ENCODE measurements at places on chromosomes 12 and 14. TPM values are rescaled to one million over a fixed set of nuclear protein-coding genes. Genes with fewer than 3 reads are reported as not detected.

Gene HNF1A
- total RNA-seq: not detected

Gene OTOGL
- total RNA-seq: not detected

GRCh38 chr12:106301241-106301610 is 1.3 kb upstream of the TCP11L2 start:
- DNase-seq: no peak
- H3K4me3 ChIP-seq: peak overlapping the region; percentile 85
- no peaks in the 10 kb centered on the region for H3K27me3 ChIP-seq
- H3K27ac ChIP-seq: peak overlapping the region; percentile 90
- peaks cover 2% of the 10 kb centered on the region for H3K36me3 ChIP-seq
- H3K4me1 ChIP-seq: peaks cover 50% of the 10 kb centered on the region

DNA sequence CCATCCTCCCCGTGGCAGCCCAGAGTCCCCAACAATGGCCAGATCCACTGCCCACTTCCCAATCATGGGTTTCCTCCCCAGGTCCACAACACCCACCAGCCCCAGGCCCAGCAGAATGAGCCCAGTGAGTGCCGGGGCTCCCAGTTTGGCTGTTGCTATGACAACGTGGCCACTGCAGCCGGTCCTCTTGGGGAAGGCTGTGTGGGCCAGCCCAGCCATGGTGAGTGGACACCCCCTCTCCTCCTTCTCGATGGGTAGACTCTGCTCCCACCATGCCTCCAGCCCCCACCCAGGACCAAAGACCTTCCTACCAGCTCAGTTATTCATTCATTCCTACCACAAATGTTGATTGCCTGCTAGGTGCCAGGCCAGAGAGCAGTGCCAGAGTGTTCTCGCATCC is 23.8 kb downstream of the PAPLN start:
- no peak overlapping the region for H3K4me3 ChIP-seq
- H3K4me1 ChIP-seq: peaks cover 5% of the 10 kb centered on the region

DNA sequence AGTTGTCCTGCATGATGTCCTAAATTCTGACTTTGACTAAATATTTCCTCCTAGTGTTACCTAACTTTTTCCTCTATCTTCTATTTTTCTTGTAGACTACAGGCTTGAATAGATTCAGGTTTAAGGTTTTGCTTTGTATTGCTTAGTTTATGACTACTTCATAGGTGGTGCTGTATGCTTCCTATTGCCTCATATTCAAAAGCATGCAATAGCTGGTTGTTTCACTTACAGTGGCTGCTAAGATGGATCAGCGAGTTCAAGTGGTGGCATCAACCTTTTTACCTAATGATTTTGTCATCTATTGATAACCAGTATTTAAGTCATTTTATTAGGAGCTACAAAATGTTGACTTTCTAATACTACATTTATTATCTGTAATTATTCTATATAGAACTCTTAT is 36.3 kb upstream of the BICD1 start:
- no peaks in the 10 kb centered on the region for H3K36me3 ChIP-seq
- H3K4me3 ChIP-seq: no peak overlapping the region
- H3K27ac ChIP-seq: no peak overlapping the region
- H3K4me1 ChIP-seq: no peaks in the 10 kb centered on the region

Gene CELA1
- 0.29 TPM for total RNA-seq

Gene AMN
- total RNA-seq: 1.0 TPM

DNA sequence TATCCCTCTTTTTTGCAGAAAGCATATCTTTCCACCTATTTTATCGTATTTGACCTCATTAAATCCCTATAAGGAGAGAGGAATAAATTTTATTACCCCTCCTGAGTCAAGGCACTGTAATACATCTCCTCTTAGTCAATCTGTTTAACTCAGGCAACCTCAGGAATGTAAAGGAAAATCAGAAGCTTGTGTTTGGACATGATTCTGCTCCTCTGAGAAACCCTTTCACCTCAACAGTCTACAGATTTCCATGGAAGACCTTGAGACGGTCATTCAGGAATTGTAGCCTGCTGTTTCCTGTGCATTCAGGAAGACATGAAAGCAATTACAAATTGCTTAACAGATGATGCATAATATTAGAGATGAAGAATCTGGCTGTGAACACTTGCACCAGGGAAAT is 360.8 kb downstream of the PAWR start:
- no peaks in the 10 kb centered on the region for H3K4me1 ChIP-seq
- DNase-seq: no peak
- H3K36me3 ChIP-seq: no peaks in the 10 kb centered on the region
- no peak overlapping the region for H3K27ac ChIP-seq
- no peaks in the 10 kb centered on the region for H3K27me3 ChIP-seq

- H3K4me3 ChIP-seq: peak overlapping the region; percentile 74
- peaks cover 27% of the 10 kb centered on the region for H3K4me1 ChIP-seq
- peaks cover 76% of the 10 kb centered on the region for H3K27me3 ChIP-seq
- no peaks in the 10 kb centered on the region for H3K36me3 ChIP-seq
Measured at GRCh38 chr12:26122681-26123481, 2.0 kb downstream of the BHLHE41 start.

Gene COCH
- total RNA-seq: 5.8 TPM

DNA sequence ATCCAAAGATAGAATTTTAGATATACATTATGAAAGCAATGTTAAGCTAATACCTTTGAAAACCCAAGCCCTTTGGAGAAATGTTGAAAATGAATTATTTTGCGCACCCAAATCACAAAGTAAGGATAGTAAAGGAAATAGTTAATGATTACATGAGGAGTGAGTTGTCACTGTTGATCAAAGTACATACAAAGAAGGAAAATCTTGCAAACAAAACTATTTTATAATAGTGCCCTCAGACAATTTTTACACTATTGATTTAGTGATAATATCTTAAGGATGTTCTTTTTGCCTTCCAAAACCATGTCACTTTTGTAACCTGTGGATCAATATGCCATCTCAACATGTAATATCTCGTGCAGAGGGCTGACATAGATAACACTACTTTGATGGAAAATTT is 146.8 kb downstream of the DUSP6 start:
- no peak overlapping the region for H3K4me3 ChIP-seq
- H3K27me3 ChIP-seq: no peaks in the 10 kb centered on the region
- peaks cover 6% of the 10 kb centered on the region for H3K4me1 ChIP-seq
- no peak overlapping the region for H3K27ac ChIP-seq
- DNase-seq: no peak
- H3K36me3 ChIP-seq: no peaks in the 10 kb centered on the region

Gene PIP4K2C
- total RNA-seq: 12.3 TPM

DNA sequence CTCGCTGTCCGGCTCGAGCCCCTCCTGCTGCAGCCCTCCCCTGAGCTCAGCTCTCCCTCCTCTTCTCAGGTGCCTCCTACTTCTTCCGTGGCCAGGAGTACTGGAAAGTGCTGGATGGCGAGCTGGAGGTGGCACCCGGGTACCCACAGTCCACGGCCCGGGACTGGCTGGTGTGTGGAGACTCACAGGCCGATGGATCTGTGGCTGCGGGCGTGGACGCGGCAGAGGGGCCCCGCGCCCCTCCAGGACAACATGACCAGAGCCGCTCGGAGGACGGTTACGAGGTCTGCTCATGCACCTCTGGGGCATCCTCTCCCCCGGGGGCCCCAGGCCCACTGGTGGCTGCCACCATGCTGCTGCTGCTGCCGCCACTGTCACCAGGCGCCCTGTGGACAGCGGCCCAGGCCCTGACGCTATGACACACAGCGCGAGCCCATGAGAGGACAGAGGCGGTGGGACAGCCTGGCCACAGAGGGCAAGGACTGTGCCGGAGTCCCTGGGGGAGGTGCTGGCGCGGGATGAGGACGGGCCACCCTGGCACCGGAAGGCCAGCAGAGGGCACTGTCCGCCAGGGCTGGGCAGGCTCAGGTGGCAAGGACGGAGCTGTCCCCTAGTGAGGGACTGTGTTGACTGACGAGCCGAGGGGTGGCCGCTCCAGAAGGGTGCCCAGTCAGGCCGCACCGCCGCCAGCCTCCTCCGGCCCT is 22.8 kb downstream of the MMP17 start:
- no peaks in the 10 kb centered on the region for H3K27me3 ChIP-seq
- H3K36me3 ChIP-seq: no peaks in the 10 kb centered on the region
- H3K4me1 ChIP-seq: peaks cover 3% of the 10 kb centered on the region
- no peak overlapping the region for H3K27ac ChIP-seq

DNA sequence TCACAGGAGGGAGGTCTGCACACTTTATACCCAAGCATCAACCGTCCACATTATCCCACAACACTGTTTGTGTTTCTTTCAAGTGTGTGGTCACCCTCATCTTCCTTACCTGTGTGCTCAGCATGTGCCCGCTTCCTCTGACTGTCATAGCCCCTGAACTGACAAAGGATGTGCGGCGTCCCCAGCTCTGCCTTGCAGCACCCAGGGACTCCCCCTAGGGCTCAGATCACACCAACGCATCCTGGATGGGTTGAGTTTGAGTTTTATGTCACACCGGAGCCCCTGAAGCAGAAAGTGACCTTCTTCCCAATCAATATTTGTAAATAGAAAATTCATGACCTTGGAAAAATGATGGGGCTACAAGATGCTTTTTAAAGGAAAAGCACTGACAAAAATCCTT is 770.7 kb upstream of the TMEM132C start:
- H3K36me3 ChIP-seq: no peaks in the 10 kb centered on the region
- no peaks in the 10 kb centered on the region for H3K27me3 ChIP-seq
- DNase-seq: no peak
- H3K4me1 ChIP-seq: no peaks in the 10 kb centered on the region
- no peak overlapping the region for H3K27ac ChIP-seq

GRCh38 chr12:91333966-91334365 is 151.3 kb upstream of the DCN start:
- no peaks in the 10 kb centered on the region for H3K36me3 ChIP-seq
- DNase-seq: no peak
- H3K27ac ChIP-seq: no peak overlapping the region
- no peak overlapping the region for H3K4me3 ChIP-seq
- H3K4me1 ChIP-seq: no peaks in the 10 kb centered on the region

GRCh38 chr12:90167518-90168208 is 459.0 kb upstream of the ATP2B1 start:
- H3K4me1 ChIP-seq: no peaks in the 10 kb centered on the region
- H3K27ac ChIP-seq: no peak overlapping the region
- no peak for DNase-seq
- no peaks in the 10 kb centered on the region for H3K36me3 ChIP-seq
- H3K4me3 ChIP-seq: no peak overlapping the region

Gene CD163L1
- total RNA-seq: not detected

Gene NEUROD4
- not detected for total RNA-seq

All from activated CD8-positive, alpha-beta T cell treated with anti-CD3 and anti-CD28 coated beads for 36 hours (primary cell).